ENCODE measurements at places on chromosomes 5 and 9. TPM values are rescaled to one million over a fixed set of nuclear protein-coding genes. Genes with fewer than 3 reads are reported as not detected.

DNA sequence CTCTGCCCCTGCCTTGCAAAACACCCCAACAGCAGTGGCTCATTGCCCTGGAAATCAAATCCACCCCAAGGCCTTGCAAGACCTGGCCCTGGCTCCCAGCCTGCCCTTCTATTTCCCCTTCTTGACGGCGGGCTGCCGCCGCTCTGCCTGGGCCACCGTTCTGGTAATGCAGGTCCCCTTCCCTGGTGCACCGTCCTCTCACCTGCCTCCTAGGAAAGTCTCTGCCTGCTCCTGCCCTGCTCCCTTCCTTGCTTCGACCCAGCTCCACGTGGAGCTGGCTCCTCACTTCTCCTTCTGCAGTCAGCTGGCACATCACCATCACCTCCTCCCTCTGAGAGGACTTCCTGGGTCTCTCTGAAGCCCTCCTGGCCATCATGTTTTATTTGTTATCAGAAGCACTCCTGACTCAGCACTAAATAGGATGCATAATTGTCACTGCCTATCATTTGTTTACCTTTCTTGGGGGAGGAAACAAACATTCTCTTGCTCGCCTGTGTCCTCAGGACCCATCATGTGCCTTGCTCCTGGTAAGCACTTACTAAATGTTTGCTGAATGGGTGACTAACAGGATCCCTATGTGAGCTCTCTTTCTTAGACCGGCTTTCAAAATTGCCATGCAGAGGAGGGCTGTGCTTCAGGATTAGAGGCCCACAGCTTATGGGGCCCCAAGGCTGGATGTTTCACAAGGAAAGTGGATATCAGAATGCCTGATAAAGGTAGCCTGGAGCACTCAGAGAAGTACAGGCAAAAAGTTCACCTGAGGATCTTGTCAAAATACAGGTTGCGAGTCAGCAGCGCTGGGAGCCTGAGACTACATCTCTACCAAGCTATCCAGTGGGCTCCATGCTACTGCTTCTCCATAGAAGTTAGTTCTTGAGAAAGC, 19.6 kb upstream of the C5orf47 start:
- H3K36me3 ChIP-seq, result no peaks in the 10 kb centered on the region
- peak overlapping the region; percentile 26 for H3K27ac ChIP-seq
- no peak for DNase-seq

Gene MOB3B
- 6.6 TPM for total RNA-seq

Gene WNK2
- 0.95 TPM for total RNA-seq

GRCh38 chr5:116273448-116274242, 188.8 kb downstream of the COMMD10 start:
- H3K4me1 ChIP-seq, result no peaks in the 10 kb centered on the region
- H3K36me3 ChIP-seq, result no peaks in the 10 kb centered on the region
- DNase-seq, result no peak
- H3K27me3 ChIP-seq, result no peaks in the 10 kb centered on the region
- H3K4me3 ChIP-seq, result no peak overlapping the region

GRCh38 chr5:62168506-62169281, 137.3 kb upstream of the KIF2A start:
- H3K4me1 ChIP-seq, result no peaks in the 10 kb centered on the region
- DNase-seq, result no peak
- H3K27me3 ChIP-seq, result no peaks in the 10 kb centered on the region

- no peak for DNase-seq
- no peaks in the 10 kb centered on the region for H3K36me3 ChIP-seq
- peak overlapping the region; percentile 100 for H3K4me3 ChIP-seq
- no peaks in the 10 kb centered on the region for H3K27me3 ChIP-seq
Measured at GRCh38 chr9:97981846-97982682, 1.1 kb upstream of the ANP32B start.

DNA sequence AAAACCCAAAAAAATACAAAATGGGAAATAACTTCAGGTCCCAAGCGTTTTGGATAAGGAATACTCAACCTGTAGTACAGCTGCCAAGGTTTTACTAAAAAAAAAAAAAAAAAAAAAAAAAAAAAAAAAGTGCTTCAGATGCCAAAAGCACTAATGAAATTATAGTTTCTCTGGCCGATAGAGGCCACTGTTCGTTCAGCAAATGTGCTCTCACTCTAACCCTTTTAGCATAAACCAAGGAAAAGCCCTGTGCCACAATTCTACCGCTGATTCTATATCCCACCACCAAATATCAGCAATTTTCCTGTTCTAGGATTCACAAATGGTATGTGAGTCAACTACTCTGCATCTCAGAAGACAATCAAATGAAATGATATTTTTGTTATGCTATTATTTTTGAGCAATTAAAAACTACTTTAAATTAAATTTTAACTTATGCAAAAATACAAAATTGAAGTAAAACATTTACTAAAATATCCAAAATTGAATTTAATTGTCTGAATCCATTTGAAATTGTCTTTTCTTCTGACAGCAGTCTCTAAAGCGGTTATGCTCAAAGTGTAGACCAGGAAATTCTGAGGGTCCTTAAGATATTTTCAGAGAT, 79.8 kb downstream of the RICTOR start:
- no peak for DNase-seq
- no peak overlapping the region for H3K4me3 ChIP-seq
- no peaks in the 10 kb centered on the region for H3K4me1 ChIP-seq
- peaks cover 5% of the 10 kb centered on the region for H3K36me3 ChIP-seq
- no peak overlapping the region for H3K27ac ChIP-seq

Gene LPAR1
- total RNA-seq, result 94.0 TPM

DNA sequence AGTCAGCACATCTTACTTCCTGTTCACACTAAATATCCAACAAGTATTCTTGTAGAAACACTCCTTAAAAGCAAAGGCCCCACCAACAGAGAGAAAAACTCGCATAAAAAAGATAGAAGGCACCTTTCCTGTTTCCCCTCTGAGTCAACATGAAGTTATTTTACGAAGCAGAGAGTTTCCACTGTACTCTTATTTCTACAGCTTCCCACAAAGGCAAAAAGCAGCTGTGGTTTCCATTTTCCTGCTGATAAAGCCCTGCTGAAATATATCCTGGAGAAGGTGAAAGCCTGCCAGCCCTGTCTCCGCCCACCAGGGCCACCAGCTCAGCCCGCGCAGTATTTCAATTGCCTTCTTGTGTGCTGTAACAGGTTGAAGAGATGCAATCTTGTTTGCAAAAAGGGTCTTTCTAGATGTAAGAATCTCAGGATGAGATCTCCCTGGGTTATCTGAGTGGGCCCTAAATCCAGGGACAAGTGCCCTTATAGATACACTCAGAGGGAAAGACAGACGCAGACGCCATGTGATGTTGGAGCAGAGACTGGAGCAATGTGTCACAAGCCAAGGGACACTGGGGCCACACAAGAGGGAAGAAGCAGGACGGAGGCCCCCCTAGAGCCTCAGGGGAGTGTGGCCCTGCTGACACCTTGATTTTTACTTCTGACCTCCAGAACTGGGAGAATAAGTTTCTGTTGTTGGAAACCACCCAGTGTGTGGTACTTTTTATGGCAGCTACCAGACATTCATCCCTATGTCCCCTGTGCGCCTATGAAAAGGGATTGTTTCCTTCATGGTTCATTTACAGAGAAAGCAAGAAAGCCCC, 19.9 kb downstream of the SEMA4D start:
- H3K27ac ChIP-seq, result no peak overlapping the region
- no peaks in the 10 kb centered on the region for H3K36me3 ChIP-seq
- no peaks in the 10 kb centered on the region for H3K27me3 ChIP-seq

- no peak for DNase-seq
- no peaks in the 10 kb centered on the region for H3K36me3 ChIP-seq
- no peak overlapping the region for H3K27ac ChIP-seq
- H3K27me3 ChIP-seq, result no peaks in the 10 kb centered on the region
Measured at GRCh38 chr5:133895979-133896845, 72.2 kb downstream of the C5orf15 start.

GRCh38 chr5:92687821-92688722, 892.9 kb downstream of the NR2F1-AS1 start:
- DNase-seq, result no peak
- H3K27me3 ChIP-seq, result no peaks in the 10 kb centered on the region
- H3K4me1 ChIP-seq, result no peaks in the 10 kb centered on the region
- no peak overlapping the region for H3K27ac ChIP-seq

DNA sequence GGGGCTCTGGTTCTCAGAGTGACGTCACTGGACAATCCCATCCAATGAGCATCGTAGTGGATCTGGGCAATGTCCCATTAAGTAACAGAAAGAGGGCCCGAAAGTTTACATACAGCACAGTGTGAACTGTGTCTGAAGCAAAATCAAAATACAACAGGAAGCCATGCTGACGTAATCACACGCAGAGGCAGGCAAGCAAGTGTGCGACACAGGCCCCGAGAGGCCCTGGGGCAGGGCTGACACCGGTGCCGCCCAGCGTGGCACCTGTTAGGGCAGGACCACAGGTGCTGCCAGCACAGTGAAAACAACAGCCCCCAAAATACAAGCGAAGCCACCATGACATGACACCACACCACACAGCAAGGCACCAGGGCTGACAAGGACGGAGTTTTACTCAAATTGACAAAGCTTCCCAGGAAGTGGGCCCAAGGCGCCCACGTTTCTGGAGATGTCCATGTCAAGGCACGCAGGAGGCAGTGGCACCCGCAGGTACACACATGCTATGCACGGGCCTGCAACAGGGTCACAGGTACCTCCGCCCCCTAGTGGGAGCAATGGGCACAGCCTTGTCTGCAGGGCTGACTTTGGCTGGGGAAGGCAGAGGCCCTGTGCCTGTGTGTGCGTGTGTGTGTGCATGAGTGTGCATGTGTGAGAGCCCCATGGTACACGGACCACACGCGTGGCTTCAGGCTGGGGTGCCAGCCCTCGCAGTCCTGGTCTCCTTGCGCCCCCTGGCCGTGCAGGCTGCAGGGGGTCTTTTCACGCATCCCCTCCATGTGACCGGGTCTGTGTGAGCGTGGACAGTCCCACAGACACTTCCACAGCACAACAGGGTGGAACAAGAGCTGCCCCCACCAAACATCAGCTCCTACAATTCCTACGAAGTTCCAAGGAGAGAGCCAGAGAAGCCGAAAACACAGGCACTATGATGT, 19.6 kb downstream of the QSOX2 start:
- H3K27ac ChIP-seq, result no peak overlapping the region
- no peaks in the 10 kb centered on the region for H3K27me3 ChIP-seq
- no peak for DNase-seq
- peaks cover 10% of the 10 kb centered on the region for H3K36me3 ChIP-seq

DNA sequence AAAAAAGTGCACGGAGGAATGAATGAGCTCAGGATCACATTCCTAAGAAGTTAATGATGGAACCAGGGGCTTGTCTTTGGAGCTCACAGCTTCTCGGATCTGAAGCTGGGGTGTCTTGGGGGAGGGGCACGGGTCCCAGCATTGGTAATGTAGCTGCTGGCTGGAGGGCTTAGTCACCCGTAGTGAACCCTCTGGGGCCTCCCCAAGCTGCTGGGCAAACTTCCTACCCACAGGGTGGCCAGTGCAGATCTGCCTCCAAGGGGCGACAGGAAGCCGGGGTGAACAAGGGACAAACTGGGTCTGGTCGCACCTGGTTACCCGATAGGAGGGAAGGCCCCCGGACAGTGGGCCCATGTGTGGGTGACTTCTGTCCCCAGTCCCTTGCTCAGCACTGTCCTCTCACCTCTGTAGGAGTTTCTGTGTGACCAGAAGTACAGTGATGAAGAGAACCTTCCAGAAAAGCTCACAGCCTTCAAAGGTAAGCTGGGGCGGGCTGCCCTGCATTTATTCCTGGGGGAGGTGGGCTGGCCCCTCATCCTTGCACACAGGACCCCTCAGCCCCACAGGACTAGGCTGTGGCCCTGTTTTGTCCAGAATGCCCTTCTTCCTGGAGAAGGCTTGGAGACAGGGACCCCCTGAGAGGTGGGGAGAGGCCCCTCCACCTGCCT, 14.1 kb upstream of the NUP214 start:
- H3K36me3 ChIP-seq, result no peaks in the 10 kb centered on the region
- no peaks in the 10 kb centered on the region for H3K27me3 ChIP-seq
- H3K4me3 ChIP-seq, result no peak overlapping the region
- H3K27ac ChIP-seq, result no peak overlapping the region

- H3K4me1 ChIP-seq, result peaks cover 11% of the 10 kb centered on the region
- DNase-seq, result no peak
- H3K4me3 ChIP-seq, result no peak overlapping the region
- H3K27ac ChIP-seq, result no peak overlapping the region
Measured at GRCh38 chr5:170745481-170746071, 37.9 kb upstream of the GABRP start.

DNA sequence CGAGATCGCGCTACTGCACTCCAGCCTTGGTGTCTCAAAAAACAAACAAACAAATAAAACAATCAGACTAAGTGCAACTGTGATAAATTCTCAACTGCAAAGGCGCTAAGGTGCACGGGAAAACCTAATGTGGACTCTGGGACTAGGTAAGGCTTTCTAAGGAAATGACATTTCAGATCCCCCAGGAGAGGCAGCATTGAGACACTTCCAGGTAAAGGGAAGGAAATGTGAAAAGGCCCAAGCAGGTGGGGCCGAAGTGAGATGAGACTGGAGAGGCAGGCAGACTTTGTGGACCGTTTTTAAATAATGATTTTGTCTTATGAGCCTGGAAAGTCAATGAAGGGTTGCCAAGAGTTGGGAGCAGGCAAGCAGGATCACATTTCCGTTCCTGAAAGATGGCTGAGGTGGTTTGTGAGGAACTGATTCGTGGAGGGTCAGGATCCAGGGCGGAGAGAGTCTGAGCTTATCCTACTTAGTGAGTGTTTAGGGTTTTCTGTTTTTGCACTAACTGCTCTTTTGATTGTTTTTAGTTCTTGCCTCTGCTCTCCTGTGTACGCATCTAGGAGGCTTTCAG, 2.0 kb upstream of the APBA1 start:
- H3K36me3 ChIP-seq, result no peaks in the 10 kb centered on the region
- H3K4me3 ChIP-seq, result no peak overlapping the region
- peaks cover 30% of the 10 kb centered on the region for H3K4me1 ChIP-seq
- no peak for DNase-seq

GRCh38 chr5:136191304-136192014, 1.5 kb downstream of the SMIM32 start:
- H3K27me3 ChIP-seq, result no peaks in the 10 kb centered on the region
- H3K27ac ChIP-seq, result no peak overlapping the region
- H3K36me3 ChIP-seq, result peaks cover 6% of the 10 kb centered on the region
- H3K4me3 ChIP-seq, result peak overlapping the region; percentile 58

GRCh38 chr5:132260714-132261551, 3.4 kb downstream of the PDLIM4 start:
- no peaks in the 10 kb centered on the region for H3K27me3 ChIP-seq
- H3K36me3 ChIP-seq, result no peaks in the 10 kb centered on the region
- peak; percentile 72 for DNase-seq

DNA sequence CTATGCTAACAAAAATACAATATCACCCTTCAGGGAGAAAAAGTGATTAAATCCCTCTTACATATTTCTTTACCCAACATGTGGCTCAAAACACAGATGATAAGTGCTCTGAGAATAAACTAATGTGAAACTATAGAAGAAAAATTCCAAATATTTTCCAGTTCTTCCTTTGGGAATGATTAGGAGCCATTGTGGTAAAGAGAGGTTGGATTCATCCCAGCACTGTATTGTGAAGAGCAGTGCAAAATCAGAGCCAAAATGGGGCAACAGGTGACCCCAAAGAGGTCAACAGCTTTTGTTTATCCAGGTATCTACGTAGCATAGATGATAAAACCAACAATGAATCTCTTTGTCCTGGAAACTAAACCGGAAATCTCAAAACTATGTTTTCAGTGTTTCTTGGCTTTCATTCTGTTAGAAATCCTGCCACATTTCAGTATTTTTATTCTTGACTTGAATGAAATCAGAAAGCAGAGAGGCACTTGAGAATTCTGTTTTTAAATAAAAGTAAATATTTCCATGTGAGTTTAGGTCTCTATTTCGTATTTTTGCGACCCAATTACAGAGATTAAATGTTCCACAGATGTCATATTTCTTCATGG, 120.4 kb upstream of the FST start:
- peak overlapping the region; percentile 26 for H3K27ac ChIP-seq
- no peak for DNase-seq
- H3K4me3 ChIP-seq, result no peak overlapping the region

GRCh38 chr5:138953387-138954256, 78.5 kb upstream of the LRRTM2 start:
- no peaks in the 10 kb centered on the region for H3K36me3 ChIP-seq
- H3K27me3 ChIP-seq, result no peaks in the 10 kb centered on the region
- peak; percentile 36 for DNase-seq
- peaks cover 63% of the 10 kb centered on the region for H3K4me1 ChIP-seq

Gene ZNF608
- total RNA-seq, result 30.4 TPM

Measured in thoracic aorta (tissue), 2 donors.